ENCODE measurements at places on chromosomes 4 and X.
A peak's percentile ranks its signal among the peaks of the same experiment; 100 is the strongest.

DNA sequence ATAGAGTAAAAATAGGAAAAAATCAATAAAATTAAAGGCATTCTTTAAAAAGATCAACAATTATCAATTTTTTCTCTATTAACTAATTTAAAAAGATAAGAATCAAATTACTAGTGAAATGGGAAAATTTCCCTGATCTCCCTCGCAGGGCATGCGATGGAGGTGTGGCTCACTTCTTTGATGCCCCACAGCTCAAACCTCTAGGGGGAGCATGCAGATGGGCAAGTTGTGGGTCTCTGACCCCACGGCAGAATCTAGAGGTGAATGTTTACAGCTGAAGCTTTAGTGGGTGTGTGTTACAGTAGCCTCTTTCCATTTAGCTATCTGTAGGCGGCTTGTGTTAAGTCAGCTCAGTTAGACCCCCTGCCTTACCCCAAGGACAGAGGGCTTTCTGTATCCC lies 1348.8 kb downstream of the PCDH18 start:
- DNase-seq: no peak

DNA sequence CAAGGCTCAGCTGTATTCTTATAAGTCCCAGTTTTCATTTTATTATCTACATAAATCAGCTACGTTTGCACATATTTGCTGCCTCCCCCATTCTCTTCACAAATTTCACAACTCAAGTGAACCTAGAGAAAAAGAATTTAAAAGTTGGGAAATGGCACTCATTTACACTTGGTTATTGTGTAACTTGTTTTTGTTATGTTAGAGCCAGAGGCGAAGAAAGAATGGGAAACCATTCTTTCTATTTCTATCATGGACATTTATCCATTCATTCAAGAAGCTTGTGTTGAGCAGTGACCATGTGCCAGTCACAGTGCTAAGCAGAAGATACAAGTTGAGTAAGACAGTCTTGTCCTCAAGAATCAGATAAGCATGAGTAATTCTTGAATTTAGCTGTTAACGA lies 13.5 kb downstream of the LIAS start:
- no peak for DNase-seq

DNA sequence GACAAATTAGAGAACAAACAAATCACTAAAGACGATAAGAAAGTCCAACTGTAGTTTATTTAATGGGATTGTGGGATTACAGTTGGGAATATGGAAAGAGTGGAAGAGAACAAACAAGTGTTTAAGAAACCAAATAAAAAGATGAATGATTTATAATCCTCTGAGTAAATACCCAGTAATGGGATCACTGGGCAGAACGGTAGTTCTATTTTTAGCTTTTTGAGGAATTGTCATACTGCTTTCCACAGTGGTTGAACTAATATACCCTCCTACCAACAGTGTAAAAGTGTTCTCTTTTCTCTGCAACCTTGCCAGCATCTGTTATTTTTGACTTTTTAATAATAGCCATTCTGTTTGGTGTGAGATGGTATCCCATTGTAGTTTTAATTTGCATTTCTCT lies 15.0 kb downstream of the C4orf51 start:
- DNase-seq: no peak

DNA sequence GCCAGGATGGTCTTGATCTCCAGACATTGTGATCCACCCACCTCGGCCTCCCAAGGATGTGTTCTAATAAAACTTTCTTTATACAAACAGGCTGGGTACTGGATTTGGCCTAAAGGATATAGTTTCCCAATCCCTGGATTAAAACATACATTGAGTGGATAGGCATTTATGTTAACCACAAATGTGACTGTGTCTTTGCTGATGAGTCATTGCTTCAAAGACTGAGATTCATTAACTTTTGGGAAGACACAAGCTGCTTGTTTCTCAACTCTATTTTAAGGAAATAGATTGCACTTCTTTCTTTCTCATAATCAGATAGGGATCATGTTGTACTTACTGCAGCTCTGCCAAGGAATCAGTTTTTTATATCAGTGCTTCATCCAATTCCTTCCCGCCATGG lies 131.3 kb upstream of the AGA start:
- DNase-seq: no peak

DNA sequence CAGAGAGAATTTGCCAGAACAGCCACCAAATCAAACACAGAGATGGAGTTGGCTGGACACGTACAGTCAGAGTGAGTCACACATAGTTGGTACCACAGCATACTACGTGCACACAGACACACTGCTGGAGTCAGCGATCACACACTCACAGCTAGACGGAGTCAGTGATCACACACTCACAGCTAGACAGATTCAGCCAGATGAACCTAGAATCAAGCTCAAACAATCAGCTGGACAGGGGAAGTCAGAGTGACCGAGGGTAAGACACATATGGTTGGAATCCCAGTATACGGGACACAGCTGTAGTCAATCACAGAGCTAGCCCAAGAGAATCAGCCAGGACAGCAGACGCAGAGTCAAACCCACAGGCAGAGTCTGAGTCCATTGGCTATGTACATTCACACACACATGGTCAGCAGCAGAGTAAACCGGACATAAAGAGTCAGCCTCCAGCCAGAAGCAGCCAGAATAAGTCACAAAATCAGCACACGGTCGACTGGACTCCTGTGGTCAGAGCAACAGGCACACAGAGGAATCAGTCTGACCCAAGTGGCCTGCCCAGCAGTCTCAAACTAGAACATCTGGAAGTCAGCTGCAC lies 4.6 kb downstream of the SLC38A5 start:
- DNase-seq: no peak

DNA sequence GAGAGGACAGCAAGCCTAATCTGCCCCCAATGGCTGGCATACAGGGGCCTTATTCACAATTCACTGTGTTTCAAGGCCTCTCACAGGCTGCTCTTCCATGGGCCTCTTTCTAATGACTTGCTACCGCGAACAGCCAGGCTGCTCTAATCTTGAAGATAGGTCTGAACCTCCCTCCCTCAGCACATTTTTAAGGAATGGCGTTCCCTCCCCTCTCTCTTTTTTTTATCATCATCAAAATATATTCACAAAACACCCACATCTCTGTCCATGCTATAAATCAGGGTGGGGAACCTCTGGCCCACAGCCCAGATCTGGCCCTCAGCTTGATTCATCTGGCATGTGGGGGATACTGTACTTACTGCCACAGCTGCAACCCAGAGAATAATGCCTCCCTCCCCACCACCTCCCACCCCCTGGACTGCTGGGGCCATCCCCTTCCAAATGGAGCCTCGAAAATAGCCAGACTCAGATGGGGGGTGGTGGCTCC lies 76.2 kb upstream of the PLAC1 start:
- no peak for DNase-seq

GRCh38 chrX:69323786-69324720 lies 158.8 kb upstream of the PJA1 start:
- no peak for DNase-seq

DNA sequence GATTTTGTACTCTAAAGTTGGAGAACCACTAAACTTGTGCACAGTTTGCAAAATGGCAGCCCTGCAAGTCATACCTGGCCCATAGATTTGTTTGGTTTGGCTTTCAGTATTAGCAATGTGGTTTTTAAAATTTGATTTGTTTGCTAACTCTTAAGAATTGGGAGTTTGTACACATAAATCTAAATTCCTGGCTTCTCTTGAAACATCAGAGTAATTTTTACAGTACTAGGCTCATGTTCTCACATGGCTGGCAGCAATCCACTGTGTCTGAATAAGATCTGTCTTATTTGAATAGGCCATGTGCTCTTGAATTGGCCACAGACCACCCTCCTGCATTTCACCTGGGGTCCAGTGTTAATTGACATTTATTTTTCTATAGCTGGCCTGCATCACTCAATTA lies 21.3 kb downstream of the DIAPH2 start:
- no peak for DNase-seq

DNA sequence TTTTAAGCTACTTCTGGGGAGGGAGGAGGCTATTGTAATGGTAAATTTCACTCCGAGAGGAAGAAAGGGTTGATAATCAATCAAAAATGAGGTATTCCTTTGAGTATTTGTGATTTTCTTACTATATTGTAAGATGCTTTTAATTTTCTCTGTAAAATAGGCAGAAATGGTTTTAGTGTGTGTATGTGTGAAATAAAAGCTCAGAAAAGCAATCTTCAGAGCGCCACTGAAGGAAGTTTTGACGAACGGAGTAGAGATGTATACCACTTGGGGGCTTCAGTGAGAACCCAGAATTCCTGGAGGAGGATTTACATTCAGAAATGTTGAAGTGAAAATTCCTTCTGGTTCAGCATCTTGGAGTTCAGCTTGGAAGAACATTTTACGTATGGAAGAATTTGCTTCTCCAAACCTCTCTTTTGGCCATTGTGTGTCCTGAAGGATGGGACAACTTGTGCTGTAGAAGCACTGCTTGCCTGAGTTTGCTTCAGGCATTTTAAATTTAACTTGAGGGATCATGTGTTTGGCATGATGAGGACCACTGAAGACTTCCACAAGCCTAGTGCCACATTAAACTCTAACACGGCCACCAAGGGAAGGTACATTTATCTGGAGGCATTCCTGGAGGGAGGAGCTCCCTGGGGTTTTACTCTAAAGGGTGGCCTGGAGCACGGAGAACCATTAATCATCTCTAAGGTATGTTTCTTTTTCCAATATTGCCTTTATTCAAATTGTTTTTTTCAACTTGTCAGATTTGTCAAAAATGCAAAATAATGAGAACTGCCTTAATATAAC lies 695 bp downstream of the SHROOM3 start:
- DNase-seq: no peak

GRCh38 chr4:98546910-98547594 lies 111.4 kb downstream of the TSPAN5 start:
- no peak for DNase-seq

- DNase-seq: no peak
Observed at GRCh38 chr4:178205826-178206225, 763.6 kb upstream of the AGA start.

GRCh38 chr4:613126-613525 lies 12.2 kb upstream of the PDE6B start:
- DNase-seq: no peak

GRCh38 chrX:72245461-72246089 lies 6.7 kb upstream of the ERCC6L start:
- DNase-seq: peak; percentile 31

- DNase-seq: no peak
Observed at GRCh38 chr4:168408620-168409019, 71.7 kb downstream of the DDX60L start.

- no peak for DNase-seq
Observed at GRCh38 chr4:81457921-81458520, 13.7 kb downstream of the RASGEF1B start.

GRCh38 chrX:41317477-41318208 lies 16.3 kb upstream of the DDX3X start:
- no peak for DNase-seq

DNA sequence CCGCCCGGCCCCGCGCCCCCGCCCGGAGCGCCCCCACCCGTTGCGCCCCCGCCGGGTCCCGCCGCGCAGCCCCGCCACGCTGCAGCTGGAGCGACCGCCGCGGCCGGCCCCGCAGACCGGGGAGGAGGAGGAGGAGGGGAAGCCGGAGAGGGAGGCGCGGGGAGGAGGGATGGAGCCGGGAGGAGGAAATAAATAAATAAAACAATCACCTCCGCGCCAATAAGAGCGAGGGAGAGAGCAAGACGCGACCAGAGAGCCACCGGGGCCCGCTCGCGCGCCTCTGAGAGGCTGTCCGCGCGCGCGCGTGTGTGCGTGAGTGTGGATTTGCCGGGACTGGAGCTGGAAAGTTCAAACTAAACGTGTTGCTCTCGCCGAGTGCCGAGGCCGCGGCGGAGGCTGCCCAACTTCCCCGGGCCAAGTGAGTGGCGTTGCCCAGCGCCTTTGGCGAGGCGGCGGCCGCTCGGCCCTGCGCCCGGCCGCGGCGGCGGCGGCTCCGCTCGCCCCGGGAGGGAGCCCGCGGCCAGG lies 2184.4 kb upstream of the TENM3 start:
- DNase-seq: no peak

DNA sequence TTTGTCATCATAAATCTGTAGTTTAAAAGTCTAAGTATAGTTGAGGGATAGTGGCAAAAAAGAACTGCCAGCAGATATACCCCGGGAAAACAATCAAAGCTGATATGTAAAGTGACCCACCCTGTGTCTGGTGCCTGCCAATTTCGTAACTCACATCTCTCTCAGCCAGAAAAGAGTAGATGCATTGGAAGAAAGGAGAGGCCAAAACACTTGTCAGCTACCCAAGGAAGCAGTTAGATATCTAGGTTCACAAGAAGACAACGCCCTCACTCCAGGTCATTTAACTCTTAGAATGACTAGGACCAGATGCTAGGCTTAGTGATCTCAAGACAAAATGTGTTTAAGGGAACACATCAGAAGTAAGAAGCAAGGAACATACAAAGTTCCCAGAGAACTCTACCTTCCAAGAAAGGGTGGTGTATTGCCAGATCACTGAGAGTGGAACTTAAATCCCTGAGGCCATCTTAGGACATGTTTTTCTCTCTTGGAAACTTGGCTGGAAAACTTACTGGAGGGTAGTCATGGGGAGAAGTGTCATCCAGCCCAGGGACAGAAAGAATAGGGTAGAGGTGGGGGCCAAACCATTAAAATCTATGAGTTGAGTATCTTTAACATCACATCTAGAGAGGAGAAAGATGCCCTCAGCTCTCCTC lies 125.9 kb downstream of the SHISA3 start:
- DNase-seq: no peak

- DNase-seq: no peak
Observed at GRCh38 chrX:71578253-71579135, at the start of gene GCNA. GCNA (plus strand) TSS chrX:71578437; CDS start chrX:71580822, 2,385 bp downstream.

GRCh38 chrX:49310371-49310770 lies 6.9 kb downstream of the GAGE10 start:
- DNase-seq: no peak

- DNase-seq: no peak
Observed at GRCh38 chr4:38785901-38786402, 3.2 kb upstream of the TLR10 start.

DNA sequence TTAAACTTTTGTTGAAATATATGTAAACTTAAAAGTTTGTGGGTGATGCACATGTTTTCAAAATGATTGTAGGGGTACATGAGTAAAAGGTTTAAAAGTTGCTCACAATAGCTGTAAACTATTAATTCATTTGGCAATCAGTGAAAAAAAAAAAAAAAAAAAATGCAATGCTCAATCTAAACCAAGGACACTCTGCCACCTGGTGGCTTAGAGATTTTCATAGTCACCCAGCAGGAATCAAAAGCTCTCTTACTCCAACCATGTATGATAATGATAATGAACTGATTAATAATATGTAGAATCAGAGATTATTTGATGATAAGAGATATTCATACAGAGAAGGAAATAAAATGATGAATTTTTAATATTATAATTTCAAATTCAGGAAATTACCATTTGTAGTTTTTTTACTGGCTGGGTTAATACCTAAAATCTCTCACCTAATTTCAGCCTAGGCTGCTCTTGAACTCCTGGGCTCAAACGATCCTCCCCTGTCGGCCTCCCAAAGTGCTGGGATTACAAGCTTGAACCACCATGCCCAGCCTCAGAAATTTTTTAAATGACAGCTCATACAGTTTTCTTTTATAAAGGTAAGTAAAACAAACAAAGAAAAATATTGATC lies 46.9 kb upstream of the SLC25A4 start:
- no peak for DNase-seq

- DNase-seq: no peak
Observed at GRCh38 chrX:38646129-38646528, 84.8 kb downstream of the TSPAN7 start.

GRCh38 chr4:98603683-98604521 lies 54.5 kb downstream of the TSPAN5 start:
- no peak for DNase-seq
